Renal pelvis (tissue), 12 donors: ENCODE measurements at places on chromosomes 6 and 20.

GRCh38 chr6:17012421-17013225, 89.2 kb upstream of the STMND1 start:
- peak; percentile 26 for DNase-seq

- DNase-seq, result no peak
Measured at GRCh38 chr20:13554076-13554475, 84.7 kb downstream of the TASP1 start.

- DNase-seq, result no peak
Measured at GRCh38 chr20:15976047-15976736, 597.1 kb downstream of the KIF16B start.

- no peak for DNase-seq
Measured at GRCh38 chr6:73665686-73666319, 12.0 kb upstream of the SLC17A5 start.

- no peak for DNase-seq
Measured at GRCh38 chr20:46204594-46205186, 86.6 kb downstream of the CD40 start.

GRCh38 chr20:50930976-50931305, 296 bp downstream of the ADNP start:
- no peak for DNase-seq

DNA sequence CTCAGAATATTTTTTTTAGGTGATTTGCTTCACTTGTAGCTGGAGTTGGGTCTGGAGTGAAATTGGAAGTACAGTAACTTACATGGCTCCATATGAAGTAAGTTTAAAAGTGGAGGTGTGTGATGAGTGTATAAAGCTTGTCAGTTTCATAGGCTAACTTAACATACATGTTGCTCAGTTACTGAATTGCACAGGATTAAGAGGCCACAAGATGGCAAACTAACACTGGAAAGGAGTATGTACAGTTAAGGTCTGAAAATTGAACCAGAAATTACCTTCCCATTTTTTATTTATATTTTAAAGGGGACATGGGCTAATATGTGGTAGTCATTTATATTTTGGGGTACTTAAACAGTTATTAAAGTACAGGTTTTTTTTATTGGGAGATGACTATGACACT, 45.3 kb upstream of the SMIM8 start:
- no peak for DNase-seq

- DNase-seq, result no peak
Measured at GRCh38 chr6:106431972-106432371, 71.5 kb downstream of the CRYBG1 start.

GRCh38 chr6:116016846-116017545, 43.7 kb downstream of the FRK start:
- peak; percentile 14 for DNase-seq

- no peak for DNase-seq
Measured at GRCh38 chr20:35305682-35306556, 13.7 kb upstream of the FAM83C start.

GRCh38 chr20:43721429-43722152, 5.2 kb downstream of the GTSF1L start:
- no peak for DNase-seq

- DNase-seq, result no peak
Measured at GRCh38 chr6:169520104-169520503, 181.7 kb downstream of the WDR27 start.

DNA sequence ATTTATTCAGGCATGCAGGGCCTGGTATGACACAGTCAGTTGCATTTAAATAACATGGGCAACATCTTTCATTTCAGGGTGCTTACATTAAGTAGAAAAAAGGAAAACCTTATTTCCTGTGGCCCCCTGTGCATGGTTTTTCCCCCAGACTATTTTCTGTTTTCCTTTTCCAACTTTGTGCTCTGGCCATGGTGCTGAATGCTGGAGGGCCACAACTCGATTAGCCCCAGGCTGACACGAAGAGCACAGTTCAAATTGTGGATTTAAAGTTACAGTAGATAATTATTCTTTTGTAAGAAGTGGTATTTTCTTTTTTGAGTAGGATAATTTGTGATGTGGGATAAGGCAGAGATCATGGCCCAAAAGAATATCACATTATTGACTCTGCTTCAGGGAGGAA, 332.0 kb downstream of the HAO1 start:
- no peak for DNase-seq

DNA sequence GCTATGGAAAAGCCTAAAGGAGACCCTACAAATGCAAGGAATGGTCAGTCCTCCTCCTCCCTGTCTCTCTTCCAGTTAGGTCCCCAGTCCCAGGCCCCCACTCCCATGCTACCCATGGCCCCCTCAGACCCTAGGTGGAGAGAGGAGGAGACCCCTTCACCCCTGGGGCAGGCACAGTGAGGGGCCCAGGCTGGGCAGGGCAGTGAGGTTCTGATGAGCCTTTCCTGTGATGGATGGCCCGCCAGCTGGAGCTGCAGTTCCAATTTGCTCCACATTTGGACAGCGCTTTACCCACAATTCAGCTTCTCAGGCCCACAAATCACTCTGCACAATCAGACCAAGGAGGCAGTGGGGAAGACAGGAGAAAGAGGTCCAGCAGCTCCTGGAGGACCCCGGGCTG, 37.3 kb upstream of the MLN start:
- no peak for DNase-seq

- DNase-seq, result no peak
Measured at GRCh38 chr6:104326173-104327001, 533.3 kb downstream of the HACE1 start.

DNA sequence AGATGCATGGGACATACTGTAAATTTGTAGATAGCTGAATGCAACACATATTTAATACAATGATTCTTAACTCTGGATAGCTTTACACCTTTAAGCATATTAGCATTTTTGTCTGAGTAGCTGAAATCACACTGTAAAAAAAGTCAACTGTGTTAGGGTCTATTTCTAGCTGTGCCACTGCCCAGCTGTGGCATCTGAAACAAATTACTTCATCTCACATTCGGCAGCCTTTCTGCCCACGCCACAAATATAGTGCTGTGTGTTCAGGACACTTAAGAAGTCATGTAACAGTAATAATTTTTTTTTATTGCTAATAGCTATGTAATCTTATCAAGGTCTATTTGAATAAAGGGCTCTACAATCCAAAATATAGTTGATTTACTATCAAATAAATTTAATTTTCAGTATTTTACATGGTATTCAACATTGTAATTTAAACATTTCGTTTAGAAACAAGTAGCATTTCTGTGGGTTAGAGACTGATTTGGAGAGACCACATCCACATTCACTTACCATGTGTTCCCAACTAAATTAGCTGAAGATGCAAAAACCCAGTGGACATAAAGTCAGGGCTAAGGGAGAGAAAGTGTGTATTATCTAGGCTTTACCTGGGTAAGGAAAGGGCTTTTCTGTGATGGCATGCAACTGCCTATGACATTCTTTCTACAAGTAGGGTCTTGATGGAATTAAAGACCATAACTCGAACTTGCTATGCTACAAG, 276.7 kb downstream of the PLCB1 start:
- no peak for DNase-seq

GRCh38 chr20:25301357-25301920, 53.6 kb downstream of the PYGB start:
- no peak for DNase-seq

DNA sequence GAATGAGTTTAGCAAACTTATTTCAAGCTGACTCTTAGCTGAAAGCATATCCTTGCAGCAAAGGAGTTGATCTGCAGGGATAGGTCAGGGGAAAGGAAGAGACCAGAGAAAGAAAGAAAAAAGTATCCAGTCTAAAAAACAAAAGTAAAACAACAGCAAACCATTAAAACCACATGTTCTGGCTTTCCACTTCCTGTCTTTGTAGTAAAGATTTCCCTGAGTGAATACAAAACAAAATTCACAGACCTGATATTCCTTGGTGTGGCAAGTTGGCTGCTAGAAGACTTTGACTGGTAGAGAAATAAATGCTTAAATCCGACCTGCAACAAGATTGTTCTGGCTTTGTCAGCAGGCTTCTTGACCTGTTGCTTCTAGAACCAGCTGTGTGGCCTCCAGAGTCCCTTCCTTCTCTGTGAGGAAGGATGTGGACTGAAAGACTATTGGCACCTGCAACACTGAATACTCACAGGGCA, 23.4 kb upstream of the MCM3 start:
- DNase-seq, result no peak

- no peak for DNase-seq
Measured at GRCh38 chr20:41467690-41468089, 101.1 kb upstream of the EMILIN3 start.

GRCh38 chr6:56096946-56097621, 150.3 kb downstream of the COL21A1 start:
- DNase-seq, result no peak

DNA sequence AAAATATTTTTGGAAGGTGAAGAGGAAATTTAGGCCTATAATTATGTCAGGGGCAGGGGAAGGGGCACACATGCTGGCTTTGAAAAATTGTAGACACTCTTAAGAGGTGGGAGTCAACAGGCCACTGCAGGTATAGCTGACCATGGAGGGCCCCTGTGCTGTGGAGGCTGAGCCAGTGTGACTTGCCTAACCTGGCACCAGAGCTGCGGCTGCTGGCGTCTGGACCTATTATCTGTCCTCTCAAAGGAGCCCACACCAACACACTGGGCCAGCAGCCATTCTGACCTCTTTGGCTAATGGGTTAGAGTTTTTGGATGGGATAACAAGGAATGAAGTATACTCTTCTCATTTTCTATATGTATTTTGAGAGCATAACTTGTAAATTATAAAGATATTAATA, 4.5 kb downstream of the GID8 start:
- no peak for DNase-seq

DNA sequence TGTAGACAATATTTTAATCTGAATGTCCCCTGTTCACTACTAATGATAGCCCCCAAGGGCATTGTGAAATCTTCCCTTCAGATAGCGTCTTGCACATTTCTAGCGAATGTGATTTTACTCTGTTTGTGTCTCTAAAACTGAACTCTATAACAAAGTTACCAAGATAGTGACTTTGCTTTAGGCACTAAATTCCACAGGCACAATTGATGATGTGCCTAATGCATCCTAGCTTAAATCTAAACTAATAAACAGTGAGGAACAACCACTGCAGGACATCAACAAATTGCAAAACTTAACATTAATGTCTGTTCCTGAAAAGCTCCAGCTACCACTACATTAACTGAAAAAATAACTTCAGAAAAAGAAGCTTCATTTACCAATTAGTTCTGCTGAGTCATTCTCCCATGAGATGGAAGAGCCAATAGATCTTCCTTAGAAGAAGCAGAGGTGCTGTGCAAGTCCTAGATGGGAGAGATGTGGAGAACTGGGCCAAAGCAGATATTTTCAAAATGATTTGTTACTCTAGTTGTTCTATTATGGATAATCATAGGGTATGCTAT, 1065.0 kb downstream of the EPHA7 start:
- no peak for DNase-seq

GRCh38 chr6:119036081-119036480, 42.4 kb downstream of the FAM184A start:
- no peak for DNase-seq

DNA sequence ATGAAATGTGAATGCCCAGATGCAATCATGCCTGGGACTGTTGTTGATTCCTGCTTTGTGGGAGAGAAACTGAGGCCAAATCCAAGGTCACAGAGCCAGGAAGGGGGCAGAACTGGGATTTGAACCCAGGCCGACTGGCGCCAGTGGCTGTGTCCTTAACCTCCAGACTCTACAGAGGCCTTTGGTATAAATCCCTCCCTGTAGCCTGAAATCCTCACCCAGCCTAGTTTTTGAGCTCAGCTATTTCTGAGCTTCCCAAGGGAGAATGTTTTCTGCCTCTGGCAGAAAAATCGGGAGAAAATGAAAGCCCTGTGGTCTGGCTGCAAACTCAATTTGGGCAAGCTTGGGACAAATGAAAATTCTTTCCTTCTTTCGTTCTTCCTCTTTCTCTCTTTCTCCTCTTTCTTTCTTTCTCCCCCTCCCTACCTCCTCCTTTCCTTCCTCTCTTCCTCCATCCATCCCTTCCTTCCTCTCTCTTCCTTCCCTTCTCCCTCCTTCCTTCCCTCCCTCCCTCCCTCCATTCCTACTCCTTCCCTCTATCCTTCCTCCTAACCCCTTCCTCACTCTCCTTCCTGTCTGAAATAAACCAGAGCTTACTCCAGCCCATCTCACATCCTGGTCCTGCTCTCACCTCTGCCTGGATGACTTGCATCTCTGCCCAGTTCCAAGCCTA, 34.9 kb downstream of the SNAI1 start:
- DNase-seq, result no peak

- no peak for DNase-seq
Measured at GRCh38 chr6:133947302-133947900, 5.6 kb upstream of the TBPL1 start.

DNA sequence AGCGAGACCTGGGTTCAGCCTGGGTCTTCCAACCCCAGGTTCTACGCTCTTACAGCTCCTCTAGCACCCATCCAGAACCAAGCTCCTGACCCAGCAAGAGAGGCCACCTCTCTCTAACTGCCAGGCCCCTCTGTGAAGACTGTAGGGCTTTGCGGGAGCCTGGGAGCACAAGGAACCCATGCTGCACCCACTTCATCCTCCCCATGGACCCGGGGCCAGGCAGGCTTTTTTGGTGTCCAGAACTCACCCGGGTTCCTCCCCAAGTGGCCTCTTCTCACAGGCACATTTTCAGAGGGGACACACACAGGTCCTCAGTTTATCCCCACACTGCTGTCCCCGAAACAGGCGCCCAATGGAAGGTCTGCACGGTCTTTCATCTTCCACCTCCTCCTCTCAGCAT, 145.9 kb downstream of the SYNDIG1 start:
- DNase-seq, result no peak

GRCh38 chr6:30681766-30682142, 4.7 kb downstream of the PPP1R18 start:
- DNase-seq, result no peak

DNA sequence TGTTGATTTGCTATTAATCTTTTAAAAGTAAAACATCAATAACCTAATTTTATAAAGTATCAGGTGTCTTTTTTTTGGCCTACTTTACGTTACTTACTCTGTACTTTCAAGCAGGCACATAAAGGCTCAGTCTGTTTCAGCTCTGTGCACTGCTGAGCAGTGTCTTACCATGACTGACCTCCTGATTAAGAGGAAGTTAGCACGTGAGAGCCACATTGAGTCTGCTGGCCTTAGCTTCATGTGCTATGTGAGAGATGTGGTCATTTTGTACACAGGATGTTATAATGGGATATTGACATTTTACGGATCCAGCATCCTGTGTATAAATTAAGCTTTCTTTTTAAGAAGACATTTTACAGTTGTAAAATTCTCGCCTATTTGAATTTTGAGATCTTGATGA, 31.9 kb downstream of the ARID1B start:
- DNase-seq, result peak; percentile 14

GRCh38 chr20:20897922-20898321, 185.5 kb upstream of the RALGAPA2 start:
- DNase-seq, result peak; percentile 38
